Renal cortical epithelial cell (primary cell): ENCODE measurements at places on chromosomes 11 and 22.

GRCh38 chr11:10350334-10350733 lies 45.5 kb downstream of the ADM start:
- peak; percentile 93 for DNase-seq

DNA sequence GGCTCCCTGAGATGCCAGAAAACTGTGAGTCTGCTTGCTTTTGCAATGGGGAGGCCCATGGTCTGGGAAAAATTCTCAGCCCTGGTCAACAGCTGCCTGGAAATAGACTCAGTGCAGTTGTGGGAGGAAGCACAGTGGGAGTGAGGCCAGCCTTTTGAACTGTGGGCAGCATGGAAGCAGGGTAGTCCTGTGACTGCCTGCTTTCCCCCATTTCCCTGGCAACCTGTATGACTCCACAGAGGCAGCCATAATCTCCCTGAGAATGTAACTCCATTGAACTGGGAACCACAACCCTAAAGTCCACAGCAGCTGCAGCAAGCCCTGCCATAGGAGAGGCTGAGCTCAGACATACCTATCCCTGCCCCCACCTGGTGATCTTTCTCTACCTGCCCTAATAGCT lies 494.6 kb upstream of the FAT3 start:
- peak; percentile 18 for DNase-seq

DNA sequence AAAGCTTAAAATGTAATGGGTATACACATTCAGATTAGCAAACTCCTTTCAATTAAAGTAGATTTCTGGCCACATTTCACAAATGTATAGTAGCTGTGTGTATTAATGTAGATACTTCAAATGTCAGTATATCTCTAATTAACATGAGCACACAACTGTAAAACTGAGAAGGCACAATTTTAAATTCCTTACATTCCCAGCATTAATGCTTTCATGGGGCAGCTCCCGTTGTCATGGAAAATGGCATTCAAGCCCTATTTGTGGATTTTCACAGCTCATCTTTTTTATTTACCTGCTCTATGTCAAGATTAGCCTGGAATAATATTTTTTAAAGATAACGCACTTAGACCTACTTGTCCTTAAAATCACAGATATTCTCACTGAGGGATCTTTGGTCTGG lies 113.6 kb upstream of the SOX6 start:
- peak; percentile 1 for DNase-seq

- DNase-seq, result no peak
Observed at GRCh38 chr11:117913736-117914397, 15.3 kb downstream of the TMPRSS13 start.

DNA sequence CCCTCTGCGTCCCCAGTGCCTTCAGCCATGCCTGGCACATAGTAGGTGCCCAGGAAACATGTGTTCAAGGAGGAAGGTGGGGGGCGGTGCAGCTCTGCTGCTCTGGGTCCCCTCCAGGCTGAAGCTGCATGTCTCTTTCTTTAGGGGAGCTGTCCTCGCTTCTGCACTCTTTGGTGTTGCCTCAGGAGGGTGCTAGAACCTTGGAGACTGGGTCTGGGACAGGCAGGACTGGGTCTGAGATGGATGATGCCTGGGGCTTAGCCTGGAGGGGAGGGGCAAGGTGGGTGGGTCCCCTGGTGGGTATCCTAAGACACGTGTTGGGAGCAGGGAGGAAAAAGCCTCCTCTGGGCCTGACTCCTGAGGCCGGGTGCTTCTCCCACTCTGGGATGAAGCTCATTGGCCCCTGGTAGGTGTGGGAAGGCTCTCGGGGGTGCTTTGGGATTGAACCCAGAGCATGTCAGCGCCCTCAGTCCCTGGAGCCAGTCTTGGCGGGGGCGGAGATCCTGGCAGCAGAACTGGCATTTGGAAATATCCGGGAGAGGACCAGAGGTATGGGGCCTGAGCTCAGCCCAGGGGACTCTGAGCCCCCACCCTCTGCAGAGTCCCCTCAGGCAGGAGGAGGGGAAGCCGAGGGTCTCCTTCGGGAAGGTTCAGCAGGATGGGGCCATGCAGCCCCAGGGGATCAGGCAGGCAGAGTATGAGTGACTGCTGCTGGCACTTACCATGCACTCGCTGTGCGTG lies 6.7 kb upstream of the GSTP1 start:
- no peak for DNase-seq

- no peak for DNase-seq
Observed at GRCh38 chr11:63816732-63817131, 3.5 kb downstream of the SPINDOC start.

- DNase-seq, result no peak
Observed at GRCh38 chr11:10331548-10332289, 26.8 kb downstream of the ADM start.

GRCh38 chr11:123125169-123125568 lies 63.2 kb upstream of the HSPA8 start:
- DNase-seq, result no peak

- peak; percentile 42 for DNase-seq
Observed at GRCh38 chr11:115242982-115243381, 261.2 kb downstream of the CADM1 start.

- DNase-seq, result peak; percentile 25
Observed at GRCh38 chr11:125886997-125887372, 483 bp upstream of the HYLS1 start.

GRCh38 chr11:77175869-77176539 lies 48.0 kb downstream of the MYO7A start:
- no peak for DNase-seq

DNA sequence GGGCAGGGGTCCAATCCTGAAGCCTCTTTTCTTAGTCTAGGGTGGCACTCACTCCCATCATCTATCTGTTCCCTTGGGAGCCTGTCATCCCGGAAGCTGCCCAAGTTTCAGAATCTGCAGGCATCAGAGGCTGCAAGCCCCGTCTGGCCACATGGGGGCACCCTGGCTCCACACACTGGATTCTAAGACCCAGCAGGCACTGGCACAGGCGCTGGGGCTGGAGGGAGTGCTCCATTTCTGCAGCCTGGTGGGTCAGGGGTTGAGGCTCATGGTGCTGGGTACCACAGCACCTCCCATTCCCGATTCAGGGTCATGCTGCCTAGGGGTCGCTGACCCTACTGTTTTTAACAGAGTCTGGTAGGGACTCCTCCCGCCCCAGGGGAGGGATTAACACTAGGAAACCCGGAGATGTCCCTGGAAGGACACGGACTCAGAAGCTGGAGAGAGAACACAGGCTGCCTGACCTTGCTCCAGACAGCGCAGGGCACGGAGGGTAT lies 243.9 kb upstream of the SYN3 start:
- DNase-seq, result peak; percentile 54

- no peak for DNase-seq
Observed at GRCh38 chr22:19972652-19973550, 31.3 kb upstream of the TXNRD2 start.

- no peak for DNase-seq
Observed at GRCh38 chr11:80783561-80783960, 1342.7 kb upstream of the TENM4 start.

GRCh38 chr11:133269267-133269666 lies 263.0 kb downstream of the OPCML start:
- no peak for DNase-seq
